Panc1 (cell line): ENCODE measurements at places on chromosomes 4 and X.

GRCh38 chr4:8070736-8071718 lies 87.6 kb downstream of the ABLIM2 start:
- DNase-seq = no peak

DNA sequence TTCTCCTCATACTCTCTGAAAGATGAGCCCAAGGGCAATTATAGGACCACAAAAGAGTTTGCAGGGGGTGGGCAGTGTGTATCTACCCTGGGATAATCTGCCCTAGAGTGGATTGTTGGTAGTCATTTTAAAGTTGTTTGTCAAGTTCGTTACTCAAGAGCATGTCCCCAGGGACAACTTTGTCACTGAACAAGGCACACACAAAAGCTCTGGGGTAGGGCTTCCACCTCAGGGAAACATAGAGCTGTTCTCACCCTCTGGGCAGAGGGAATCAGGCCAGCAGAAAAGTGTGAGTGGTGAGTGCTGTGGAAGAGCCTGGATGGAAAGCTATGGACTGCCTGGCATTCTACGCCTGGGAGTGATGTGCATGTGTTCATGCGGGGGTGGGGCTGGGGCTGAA lies 23.3 kb upstream of the LEF1 start:
- no peak for DNase-seq

DNA sequence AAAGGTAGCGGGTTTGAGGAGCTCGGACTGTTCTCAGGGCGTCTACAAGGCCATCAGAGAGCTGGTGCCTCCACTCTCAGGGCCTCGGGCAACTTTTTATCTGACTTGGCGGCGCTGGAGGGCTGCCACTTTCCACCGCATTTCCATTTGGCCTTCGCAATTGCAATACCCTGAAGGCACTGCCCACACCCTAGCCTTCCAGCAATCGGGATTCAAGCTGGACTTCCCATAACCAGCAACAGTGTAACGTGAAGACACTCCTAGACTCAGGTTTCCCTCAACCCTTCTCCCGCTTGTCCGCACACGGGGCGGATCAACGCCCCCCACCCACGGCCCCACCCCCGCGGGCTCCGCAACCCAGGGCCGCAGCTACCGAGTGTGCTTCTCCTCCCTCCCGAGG lies 50.2 kb upstream of the BCOR start:
- no peak for DNase-seq

DNA sequence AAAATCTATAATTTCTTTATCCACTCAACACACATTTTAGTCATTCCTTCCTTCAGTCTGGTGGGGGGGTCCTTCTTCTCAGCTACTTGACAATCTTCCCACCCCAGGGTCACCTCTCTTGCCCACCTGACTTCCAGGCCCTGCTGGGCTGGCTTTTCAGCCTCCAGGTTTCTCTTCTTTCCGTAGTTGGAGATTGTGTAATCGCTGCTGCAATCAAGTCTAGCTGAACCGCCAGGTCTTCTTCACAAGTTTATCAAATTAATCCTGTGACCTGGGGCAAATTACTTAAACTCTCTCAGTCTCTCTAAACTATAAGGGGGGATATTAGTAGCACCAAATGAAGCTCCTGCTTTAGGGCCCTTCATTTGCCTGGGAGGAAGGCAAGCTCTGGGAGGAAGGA lies 102.9 kb upstream of the TNIP3 start:
- no peak for DNase-seq
